ENCODE measurements at places on chromosomes 3 and 15. TPM values are rescaled to one million over a fixed set of nuclear protein-coding genes. Genes with fewer than 3 reads are reported as not detected.

- no peaks in the 10 kb centered on the region for H3K27me3 ChIP-seq
- H3K36me3 ChIP-seq = no peaks in the 10 kb centered on the region
- no peaks in the 10 kb centered on the region for H3K4me1 ChIP-seq
- no peak overlapping the region for H3K27ac ChIP-seq
Observed at GRCh38 chr15:31271711-31272557, 54.7 kb upstream of the KLF13 start.

GRCh38 chr15:89330881-89331595 is 3.6 kb downstream of the POLG start:
- no peak overlapping the region for H3K27ac ChIP-seq
- no peaks in the 10 kb centered on the region for H3K27me3 ChIP-seq
- peak; percentile 18 for DNase-seq
- no peak overlapping the region for H3K4me3 ChIP-seq
- H3K36me3 ChIP-seq = peaks cover 71% of the 10 kb centered on the region

DNA sequence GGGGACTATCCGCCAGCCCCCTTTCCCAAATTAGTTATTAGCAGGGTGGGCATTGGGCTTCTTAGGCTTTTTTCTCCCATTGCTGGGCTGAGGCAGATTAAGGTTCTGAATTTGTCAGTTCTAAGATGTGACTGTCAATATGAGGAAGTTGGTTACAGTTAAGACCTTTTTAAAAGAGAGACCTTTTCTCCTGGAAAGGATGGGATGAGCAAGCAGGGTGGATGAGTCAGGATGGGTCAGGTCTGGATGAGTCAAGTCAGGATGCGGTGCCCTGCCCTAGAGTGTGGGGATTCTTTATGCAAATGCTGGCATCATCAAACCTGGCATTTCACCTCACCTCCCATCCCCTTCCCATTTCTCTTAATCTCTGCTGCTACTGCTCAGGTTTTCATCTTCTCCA is 1.9 kb downstream of the AEN start:
- no peaks in the 10 kb centered on the region for H3K27me3 ChIP-seq
- H3K36me3 ChIP-seq = peaks cover 38% of the 10 kb centered on the region
- peaks cover 33% of the 10 kb centered on the region for H3K4me1 ChIP-seq
- H3K4me3 ChIP-seq = peak overlapping the region; percentile 94
- peak; percentile 98 for DNase-seq
- H3K27ac ChIP-seq = peak overlapping the region; percentile 99

DNA sequence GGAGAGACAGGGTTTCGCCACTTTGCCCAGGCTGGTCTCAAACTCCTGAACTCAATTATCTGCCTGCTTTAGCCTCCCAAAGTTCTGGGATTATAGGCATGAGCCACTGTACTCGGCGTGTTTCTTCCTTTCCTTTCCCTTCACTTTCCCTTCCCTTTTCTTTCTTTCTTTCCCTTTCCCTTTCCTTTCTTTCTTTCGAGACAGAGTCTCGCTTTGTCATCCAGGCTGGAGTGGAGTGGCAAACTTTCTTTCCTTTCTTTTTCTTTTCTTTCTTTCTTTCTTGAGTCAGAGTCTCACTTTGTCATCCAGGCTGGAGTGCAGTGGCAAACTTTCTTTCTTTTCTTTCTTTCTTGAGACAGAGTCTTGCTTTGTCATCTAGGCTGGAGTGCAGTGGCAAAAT is 17.4 kb upstream of the LDHAL6B start:
- peaks cover 63% of the 10 kb centered on the region for H3K36me3 ChIP-seq
- no peaks in the 10 kb centered on the region for H3K27me3 ChIP-seq
- no peak overlapping the region for H3K4me3 ChIP-seq
- no peak for DNase-seq

The RPL15 gene
- 1,871 TPM for total RNA-seq

- peaks cover 16% of the 10 kb centered on the region for H3K36me3 ChIP-seq
- no peak for DNase-seq
- peaks cover 6% of the 10 kb centered on the region for H3K4me1 ChIP-seq
Observed at GRCh38 chr3:160537729-160538128, 27.6 kb downstream of the KPNA4 start.

GRCh38 chr3:186525369-186526255 is 18.6 kb downstream of the CRYGS start:
- H3K27me3 ChIP-seq = peaks cover 14% of the 10 kb centered on the region
- H3K4me1 ChIP-seq = no peaks in the 10 kb centered on the region
- H3K36me3 ChIP-seq = no peaks in the 10 kb centered on the region
- H3K27ac ChIP-seq = no peak overlapping the region

DNA sequence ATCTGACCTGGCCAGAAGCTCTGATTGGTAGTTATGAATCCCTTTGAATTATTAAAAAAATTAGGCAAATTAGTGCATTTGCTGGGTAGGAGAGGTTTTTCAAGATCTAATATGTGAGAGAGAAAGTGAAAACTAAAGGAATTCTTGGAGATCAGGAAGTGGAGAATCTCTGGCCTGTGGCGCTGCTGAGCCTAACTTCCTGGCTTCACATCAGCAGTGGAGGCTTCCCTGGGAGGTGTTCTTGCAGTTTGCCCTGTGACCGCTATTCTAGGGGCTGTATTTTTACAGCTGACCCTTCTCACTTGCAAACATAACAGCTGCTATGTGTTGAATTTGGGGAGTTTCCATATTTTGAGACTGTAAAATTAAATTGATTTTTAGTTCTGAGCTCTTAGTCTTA is 166.4 kb downstream of the ATG7 start:
- peak overlapping the region; percentile 6 for H3K27ac ChIP-seq
- no peak overlapping the region for H3K4me3 ChIP-seq
- H3K27me3 ChIP-seq = no peaks in the 10 kb centered on the region
- peaks cover 18% of the 10 kb centered on the region for H3K4me1 ChIP-seq
- no peaks in the 10 kb centered on the region for H3K36me3 ChIP-seq
- DNase-seq = peak; percentile 57

- H3K27ac ChIP-seq = no peak overlapping the region
- H3K27me3 ChIP-seq = no peaks in the 10 kb centered on the region
- H3K4me3 ChIP-seq = no peak overlapping the region
Observed at GRCh38 chr3:172371544-172371943, 76.7 kb downstream of the GHSR start.

DNA sequence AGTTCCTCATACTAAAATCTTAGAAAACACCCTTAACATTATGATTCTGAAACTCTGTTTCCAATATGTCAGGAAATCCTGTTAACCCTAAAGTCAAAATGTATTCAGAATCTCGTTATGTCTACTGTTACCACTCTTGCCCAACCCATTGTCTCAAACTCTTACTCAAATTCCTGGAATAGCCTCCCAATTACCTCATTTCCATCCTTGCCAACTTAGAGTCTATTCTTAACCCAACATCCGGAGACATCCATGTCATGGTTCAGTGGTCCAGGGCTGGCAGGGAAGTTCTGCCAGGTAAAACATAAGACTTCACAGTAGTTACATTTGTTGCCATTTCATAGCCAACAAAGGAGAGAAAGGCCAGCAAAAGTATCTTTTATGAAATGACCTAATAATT is 593.9 kb downstream of the PYDC2 start:
- DNase-seq = no peak
- no peaks in the 10 kb centered on the region for H3K36me3 ChIP-seq
- no peak overlapping the region for H3K27ac ChIP-seq
- no peaks in the 10 kb centered on the region for H3K4me1 ChIP-seq

DNA sequence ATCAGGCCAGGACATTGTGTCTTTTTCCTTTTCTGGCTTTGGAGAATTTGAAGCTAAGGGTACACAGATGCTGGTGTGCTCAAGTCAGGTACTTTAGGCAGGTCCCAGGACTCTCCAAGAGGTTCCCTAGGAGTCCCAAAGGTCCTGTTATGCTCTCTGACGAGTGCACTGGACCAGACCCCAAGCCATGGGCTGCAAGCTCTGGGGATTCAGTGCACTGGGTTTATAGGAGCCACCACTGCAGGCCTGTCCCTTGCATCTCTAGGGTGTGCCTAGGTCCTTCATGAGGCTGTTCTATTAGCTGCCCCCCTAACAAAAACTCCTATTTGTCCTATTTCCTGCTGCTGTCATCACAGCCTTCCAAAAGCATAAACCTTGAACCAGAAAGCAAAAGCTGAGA is 31.9 kb upstream of the BFSP2 start:
- H3K4me3 ChIP-seq = no peak overlapping the region
- DNase-seq = no peak
- peaks cover 7% of the 10 kb centered on the region for H3K27me3 ChIP-seq
- H3K4me1 ChIP-seq = no peaks in the 10 kb centered on the region

Measured in osteoblast (primary cell).